ENCODE measurements at places on chromosomes 11 and 22.

DNA sequence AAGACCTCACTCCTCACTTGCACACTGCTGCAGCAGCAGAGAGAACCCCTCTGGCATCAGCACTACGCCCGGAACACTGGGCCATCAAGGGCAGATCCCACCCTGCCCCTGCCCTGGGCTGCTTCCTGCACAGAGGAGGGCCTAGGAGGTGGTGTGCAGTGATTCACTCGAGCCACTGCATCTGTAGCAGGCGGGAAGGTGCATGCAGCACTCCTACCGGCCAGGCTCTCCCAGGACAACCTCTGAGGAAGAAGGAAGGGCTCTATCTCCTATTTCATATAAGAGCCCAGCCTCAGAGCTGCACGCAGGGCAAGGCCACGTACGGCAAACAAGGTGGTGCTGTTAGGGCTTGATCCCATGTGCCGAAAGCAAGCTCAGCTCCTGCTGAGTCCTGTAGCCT, 14.2 kb downstream of the RANGAP1 start:
- DNase-seq = no peak

GRCh38 chr11:117200813-117201657, 1.9 kb downstream of the TAGLN start:
- no peak for DNase-seq

GRCh38 chr22:37457093-37457893, 28.9 kb downstream of the MFNG start:
- peak; percentile 84 for DNase-seq

DNA sequence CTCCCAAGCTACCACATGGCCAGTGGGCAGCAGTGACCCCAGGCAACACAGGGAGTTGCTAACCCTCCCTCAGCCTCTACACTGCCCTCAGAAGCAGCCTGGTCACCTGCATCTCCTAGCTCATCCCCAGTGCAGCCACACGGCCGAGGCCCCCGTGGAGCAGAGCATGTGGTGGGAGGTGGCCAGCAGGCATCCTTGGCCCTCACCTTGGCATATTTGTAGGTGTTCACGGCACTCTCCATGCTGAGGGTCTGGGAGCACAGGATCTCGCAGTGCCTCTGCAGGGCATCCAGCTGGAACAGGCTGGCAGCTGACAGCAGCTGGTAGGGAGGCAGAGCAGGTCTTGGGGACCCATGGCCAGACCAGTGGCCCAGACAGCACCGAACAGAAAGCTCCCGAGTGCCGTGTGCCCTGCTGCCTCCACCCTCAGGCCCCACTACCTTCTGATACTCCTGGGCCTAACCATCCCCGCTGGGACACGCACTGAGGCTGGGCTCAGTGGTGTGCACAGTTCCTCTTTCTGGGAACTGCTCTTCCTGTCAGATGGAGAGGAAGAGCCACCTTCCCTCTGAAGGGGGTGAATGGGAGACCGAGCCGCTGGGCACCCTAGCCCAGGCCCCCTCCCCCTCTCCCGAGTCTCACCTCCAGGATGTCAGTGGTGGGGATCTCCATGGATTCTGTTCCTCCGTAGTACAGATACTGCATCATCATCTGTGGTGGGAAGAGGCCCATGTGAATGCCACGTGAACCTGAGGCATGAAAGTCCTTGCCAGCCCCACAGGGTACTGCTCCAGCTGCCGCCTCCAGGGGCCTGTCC, 48.8 kb downstream of the NAT10 start:
- no peak for DNase-seq

DNA sequence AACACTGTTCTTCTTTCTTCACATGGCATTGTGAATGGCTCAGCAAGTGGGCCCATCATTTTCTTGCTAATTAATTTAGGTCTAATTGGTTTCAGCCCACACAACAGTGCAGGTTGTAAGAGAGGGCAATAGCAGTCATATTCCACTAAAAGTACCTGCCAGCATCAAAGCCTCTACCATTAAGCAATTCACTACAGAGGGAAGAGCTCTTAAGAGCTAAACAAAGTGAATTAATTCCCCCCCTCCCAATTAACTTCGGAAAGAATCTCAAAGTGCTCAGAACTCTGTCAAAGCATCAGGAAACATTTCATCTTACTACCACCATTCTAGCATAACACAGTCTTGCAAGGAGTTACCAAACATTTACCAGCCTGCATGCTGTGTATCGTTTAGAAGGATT, 133.9 kb upstream of the UBASH3B start:
- DNase-seq = no peak

GRCh38 chr11:93984196-93984567, 37.0 kb upstream of the HEPHL1 start:
- DNase-seq = no peak

DNA sequence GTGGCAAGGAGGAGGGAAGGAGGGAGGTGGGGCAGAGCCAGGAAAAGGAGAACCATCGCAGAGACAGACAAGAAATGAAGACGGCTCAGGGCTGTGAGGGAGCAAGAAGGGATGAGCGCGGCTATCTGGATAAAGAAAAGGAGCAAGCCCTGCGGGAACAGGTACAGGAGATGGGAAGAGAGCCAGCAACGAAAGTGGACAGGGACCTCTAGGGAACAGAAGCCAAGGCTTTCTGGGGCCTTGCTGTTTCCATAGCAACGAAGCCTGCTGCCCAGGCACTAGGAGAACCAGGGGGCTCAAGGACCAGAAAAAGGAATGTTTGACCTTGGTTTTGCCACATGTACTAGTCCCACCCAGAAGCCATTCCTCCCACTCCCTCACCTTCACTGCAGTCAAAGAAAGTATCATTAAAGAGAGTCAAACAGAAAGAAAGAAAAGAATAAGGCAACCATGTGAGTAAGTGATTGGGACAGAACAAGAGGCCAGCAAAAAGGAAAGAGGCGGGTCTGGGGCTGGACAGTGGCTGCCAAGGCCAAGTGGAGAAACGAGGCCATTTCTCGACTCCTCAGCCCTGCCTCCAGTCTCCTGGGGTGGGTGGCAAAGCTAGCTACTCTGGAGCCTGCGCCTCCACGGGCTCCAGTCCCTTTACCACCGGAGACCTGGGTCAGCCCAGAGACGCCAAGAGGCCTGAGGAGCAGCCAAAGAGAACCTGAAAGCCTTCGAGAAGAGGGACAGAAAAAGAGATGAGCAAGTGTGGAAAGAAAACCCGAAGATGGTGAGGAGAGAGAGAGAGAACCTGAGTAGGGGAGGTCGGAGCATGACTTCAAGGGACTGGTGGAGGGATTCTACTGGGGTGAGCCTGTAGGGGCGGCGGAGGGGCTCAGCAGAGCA, 35.1 kb downstream of the NRXN2 start:
- no peak for DNase-seq

GRCh38 chr11:128226106-128226716, 361.1 kb downstream of the ETS1 start:
- no peak for DNase-seq

DNA sequence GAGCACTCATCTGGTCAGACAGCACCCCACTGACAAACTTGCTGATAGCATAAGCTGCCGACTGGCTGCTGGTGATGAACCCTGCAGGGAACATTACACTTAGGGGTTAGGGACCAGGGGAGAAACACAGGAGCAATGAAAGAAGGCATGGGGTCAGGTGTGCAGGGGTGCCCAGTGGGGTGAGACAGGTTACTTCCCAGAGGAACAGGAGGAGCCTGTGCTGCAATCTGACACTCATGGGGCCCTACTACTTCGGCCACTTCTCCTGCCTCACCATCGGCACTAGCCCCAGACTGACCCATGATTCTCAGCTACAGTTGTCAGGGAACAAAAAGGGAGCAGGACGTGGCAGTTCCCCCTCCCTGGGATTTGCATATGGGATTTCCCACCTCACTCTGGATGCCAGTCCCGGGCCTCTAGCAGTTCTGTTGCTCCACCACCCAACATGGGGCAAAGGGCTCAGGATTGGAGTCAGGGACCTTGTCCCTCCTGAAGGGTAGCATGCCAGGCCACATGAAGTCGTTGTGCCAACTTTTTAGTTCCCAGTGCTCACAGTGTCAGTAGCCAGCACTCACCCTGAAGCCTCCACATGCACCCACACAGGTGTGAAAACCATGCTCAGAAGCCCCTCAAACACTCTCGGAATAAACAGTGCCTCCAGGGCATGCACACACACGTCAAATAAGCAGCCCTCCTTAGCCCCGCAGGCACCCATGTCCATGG, 2.2 kb downstream of the SLC37A4 start:
- no peak for DNase-seq

DNA sequence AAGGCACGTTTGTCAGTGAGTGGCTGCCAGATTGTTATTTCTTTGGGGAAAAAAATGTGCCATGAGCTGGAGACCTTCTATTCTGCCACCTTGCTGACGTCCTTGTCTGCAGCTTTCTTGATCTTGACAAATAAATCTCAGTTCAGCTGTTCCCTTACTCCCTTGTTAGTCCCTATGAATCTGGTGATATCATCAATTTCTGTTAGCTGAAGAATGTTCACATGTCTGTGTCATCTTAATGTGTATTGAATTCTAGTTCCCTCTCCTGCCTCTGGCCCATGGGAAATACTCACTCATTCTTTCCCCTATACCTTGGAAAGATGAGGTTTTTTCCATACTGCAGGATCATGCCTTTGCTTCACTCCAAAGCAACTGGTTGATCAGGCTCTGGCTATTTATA, 649.9 kb upstream of the API5 start:
- DNase-seq = no peak

GRCh38 chr11:73478737-73479347, 102.6 kb downstream of the RELT start:
- DNase-seq = no peak

- peak; percentile 57 for DNase-seq
Measured at GRCh38 chr11:63567044-63567840, 4.1 kb upstream of the PLAAT2 start.

DNA sequence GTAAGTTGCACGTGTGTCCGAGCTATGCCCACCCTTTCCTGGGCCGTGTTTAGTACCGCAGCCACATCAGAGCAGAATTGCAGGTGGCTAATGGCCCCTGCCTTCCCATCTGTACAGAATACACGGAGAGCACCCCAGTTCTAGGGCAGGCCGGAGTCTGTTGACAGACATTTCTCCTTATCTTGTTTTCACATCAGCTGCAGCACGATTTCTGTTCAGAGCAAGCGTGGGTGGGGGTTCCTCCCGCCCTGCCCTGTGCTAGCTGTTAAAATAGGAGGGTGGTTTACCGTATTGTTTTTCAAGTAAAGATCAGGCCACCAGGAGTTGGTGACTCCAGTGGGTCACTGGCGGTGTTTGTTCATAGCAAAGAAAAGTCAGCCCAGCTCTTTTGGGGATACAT, 41.1 kb downstream of the UBASH3B start:
- DNase-seq = no peak

DNA sequence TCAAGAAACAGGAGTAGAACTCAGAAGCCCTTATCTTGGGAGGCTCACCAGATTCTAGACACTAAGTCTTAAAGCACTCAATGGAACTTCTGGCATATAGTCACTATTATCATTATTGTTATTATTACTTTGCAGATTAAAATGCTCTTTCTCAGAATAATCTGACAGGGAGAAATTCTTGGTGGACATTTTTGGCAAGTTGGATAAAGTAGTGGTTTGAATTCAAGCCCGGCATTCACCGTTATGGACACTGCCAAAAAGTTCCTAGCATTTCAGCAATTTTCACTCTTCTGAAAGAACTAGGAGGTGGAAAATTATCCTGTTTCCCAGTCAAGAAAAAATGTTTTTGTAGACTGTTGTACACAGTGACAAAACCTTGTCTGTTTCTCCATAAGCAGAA, 179.6 kb upstream of the ISX start:
- DNase-seq = no peak

DNA sequence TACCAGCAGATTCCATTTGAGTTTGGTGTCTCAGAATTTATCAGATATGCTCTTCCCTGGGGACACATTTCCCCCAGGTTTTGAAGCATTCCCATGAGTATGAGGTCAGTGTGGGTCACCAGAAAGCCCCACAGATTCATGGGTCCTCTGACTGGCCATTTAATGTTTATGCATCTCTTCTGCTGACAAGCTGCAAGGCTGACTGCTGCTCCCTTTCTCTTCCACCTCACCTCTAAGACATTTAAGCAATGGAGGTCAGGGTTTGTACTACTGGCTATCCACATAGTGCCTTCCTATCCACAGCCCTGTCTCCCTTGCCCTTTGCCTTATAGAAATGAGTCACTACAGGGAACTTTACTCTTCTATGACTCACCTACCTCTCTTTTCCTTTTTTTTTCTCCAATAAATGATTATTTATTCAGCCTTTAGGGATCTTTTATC, 106.0 kb upstream of the TIMP3 start:
- DNase-seq = no peak

GRCh38 chr22:44586999-44587736, 89.1 kb upstream of the RTL6 start:
- no peak for DNase-seq

DNA sequence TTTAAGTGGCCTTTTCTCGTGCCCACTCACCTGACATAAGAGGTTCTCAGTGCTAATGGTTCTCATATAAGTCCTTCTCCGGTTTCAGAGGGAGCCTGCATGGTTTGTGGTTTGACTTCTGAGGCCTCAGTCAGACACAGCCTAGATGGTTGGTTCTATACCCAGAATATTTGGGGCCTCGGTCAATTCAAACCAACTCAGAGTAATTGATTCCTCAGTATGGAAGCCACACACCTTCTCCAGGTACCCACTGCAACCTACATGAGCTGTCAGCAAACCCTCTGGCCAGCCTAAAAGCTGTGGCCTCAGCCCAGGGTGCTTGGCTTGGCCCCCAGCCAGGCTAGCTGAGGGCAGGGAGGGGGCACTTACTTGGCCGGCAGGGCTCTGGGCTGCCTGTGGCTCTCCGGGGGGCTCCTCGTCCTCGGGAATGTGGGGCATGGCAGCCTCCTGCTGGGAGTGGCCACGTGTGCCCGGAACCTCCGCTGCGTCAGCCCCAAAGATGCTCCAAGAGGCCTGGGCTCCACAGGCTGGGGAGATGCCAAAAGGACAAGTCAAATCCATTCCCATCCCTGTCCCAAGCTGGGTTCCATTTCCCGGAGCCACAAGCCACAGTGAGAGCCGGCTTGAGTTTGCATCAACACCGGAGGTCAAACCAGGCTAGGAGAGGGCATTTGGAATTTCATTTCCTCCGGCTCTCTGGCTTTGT, 41.7 kb downstream of the IRAG1 start:
- no peak for DNase-seq

- DNase-seq = peak; percentile 56
Measured at GRCh38 chr11:95835768-95836488, 45.6 kb downstream of the CEP57 start.

DNA sequence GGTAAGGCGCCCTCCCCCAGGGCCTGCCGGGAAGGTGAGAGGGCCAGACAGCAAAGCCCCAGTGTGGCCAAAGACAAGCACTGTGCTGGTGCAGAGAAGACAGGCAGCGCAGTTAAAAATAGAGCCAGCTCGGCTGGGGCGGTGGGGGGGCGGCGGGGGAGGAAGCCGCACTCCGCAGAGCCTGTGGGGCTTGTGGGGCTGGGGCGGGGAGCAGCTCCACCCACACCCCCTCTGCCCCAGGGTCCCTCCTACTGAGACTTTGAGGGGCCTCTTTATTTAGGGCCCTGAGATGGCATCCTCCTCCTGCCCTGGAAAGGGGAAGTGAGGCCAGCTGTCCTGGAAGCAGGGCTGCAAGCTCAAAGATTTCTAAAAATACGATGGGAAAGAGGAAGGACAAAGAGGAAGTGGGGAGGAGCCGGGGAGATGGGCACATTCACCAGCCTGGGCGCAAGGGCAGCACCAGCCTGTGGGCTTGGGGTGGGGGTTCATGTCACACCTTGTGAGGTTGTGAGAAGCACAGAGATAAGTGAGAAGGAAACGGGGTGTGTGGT, 2.6 kb downstream of the CYTH4 start:
- DNase-seq = peak; percentile 63
